ENCODE measurements at places on chromosomes 12 and 14.

GRCh38 chr12:124898923-124899294, 15.5 kb downstream of the UBC start:
- DNase-seq, result no peak

- DNase-seq, result no peak
Observed at GRCh38 chr14:68962681-68963080, 16.4 kb downstream of the ACTN1 start.

DNA sequence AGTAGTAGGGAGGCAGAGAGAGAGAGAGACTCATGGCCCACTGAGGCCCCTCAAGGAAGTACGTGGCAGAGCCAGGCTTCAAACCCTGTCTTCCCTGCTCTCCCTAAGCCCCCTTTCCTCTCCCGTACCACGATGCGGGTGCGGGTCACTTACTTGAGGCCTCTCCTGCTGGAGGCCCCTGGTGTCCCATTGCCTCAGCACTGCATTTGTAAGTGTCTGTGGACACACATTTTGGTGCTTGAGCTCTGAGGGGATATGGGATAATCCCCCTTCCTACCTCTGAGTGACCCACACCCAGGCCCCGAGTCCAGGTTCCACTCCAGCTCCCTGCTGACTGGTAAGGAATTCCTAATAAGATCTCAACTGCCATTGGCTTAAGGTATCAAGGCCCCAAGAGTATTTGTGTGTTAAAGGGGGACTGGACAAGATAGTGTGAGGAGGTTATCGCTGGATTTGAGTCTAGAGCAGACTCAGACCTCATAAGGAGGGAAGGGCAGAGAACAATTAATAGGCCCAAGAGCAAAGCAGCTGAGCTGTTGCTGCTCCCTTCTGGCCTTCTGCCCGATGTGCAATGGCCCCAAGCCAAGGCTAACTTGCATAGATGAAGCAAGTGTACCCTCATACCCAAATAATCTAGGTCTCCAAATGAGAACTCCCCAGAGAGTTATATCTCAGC, 71.9 kb downstream of the CRACR2A start:
- DNase-seq, result no peak

DNA sequence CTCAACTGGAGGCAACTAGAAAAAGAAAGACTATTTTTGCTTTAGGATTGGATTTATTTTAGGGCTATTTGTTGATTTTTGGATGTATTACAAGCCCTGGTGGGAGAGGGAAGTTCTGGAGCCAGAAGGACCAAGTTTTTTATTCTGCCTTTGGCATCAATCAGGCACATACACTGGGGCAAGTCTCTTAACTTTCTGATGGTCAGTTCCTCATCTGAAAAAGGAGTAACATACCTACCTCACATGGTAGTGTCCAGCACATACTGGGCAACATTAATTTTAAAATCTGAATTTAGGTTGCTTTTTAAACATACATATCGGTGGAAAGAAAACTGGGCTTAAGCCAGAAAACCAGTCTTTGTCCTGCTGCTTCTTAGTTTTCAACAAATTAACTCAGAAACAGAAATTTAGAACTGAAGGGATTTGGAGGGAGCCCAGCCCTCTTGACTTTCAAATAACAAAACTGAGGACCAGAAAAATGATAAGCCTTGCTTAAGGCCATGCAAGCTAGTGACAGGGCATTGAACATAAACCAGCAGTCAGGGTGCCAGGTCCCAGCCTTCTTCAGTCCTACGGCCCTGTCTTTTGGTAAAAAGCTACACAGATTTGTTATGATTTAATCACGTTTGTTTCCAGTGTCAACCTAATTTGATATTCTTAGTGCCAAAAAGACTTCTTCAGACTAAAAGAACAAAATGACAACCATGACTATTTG, 90.2 kb upstream of the SLC38A2 start:
- no peak for DNase-seq

GRCh38 chr12:12673296-12673695, 22.7 kb downstream of the GPR19 start:
- DNase-seq, result peak; percentile 59

DNA sequence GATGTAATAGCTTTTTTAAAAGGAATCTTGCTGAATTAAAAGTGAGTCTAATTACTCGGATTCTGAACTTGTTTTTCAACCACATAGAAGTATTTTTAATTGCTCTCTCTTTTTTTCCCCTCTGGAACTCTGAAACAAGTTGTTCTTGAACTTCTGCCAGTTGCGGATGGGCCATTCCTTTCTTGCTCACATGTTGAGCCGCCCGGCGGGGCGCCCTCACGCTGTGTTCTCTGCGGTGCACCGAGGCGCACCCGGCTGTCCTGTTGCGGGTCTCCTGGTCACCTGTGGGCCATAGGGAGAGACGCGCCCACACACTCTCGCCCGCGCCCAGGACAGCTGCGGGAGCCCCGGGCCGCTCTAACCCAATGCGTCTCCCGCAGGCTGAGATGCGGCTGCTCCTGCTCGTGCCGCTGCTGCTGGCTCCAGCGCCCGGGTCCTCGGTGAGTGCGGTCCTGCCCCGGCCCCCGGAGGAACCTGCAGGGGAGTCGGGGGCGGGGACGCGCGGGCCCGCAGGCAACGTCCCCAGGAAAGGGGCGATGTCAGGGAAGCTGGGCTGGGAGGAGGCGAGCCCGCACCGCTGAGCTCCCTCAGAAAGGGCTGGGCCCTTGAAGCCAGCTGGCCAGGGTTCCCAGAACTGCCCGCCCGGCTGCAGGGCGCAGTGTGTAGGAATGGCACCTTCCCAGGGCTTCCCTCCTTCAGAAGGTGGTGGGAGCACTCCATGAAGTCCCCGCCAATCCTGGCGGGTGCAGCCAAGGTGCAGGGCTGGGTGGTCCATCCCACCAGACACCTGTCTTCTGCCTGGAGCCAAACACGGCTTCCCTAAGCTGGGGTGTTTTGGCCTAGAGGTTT, 2.3 kb downstream of the PAPLN start:
- DNase-seq, result no peak

GRCh38 chr12:15613981-15614380, 175.2 kb downstream of the EPS8 start:
- DNase-seq, result no peak

Data from activated CD8-positive, alpha-beta memory T cell treated with anti-CD3 and anti-CD28 coated beads, Interleukin-2, amount 50 U/mL, for 48 hours (primary cell).